ENCODE measurements at places on chromosomes 13 and 19.

DNA sequence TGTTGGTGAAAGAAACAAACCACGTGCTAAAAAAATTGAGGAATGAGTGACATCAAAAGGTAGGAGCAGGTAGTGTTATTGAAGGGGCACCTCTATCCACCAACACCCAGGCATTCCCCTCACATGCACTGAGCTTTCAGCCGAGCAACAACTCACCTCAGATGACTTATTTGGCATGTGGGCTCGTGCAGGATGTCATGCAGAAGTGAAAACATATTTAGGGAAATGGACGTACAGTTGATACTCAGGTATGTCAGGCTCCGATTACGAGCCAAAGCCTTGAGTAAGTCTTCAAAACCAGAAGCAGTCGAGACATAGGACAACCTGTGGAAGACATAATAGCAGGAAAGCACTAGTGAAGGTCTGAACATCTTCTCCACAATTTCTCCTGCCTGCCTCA is 30.4 kb downstream of the NLRP11 start:
- no peak for DNase-seq

DNA sequence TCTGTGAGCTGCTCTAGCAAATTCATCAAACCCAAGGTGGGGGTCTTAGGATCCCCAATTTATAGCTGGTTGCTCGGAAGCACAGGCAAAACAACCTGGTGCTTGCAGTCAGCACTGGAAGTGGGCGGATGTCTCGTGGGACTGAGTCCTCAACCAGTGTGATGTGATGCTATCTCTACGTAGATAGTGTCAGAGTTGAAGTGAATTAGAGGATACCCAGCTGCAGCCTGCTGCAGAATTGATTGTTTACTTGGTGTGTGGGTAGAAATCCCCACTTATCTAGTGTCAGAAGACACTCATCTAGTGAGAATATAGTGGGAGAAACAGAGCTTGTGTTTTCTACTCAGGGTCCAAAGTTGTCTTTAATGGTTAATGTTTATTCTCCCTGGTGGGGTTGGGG is 63.3 kb downstream of the CBY2 start:
- no peak for DNase-seq

- no peak for DNase-seq
Measured at GRCh38 chr13:19836472-19836871, 27.0 kb downstream of the ZMYM5 start.

- no peak for DNase-seq
Measured at GRCh38 chr19:12779162-12779993, 4.0 kb upstream of the HOOK2 start.

DNA sequence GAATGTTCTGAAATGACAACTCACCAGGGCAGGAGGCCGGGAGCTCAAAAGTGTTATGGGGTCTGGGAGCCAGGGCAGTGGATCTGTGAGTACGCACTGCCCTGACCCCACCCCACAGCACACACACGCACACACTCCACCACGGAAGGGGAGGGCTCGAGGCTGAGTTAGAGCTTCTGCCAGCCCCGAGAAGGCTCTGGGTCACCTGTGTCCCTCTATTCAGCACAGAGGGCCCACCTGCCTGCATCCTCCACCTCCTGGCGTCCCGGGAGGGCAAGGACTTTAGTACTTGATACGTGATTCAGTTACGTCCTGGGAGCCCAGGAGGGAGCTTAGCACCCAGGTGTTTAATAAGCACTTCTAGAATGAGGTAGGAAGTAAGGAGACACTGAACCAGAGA is 190.0 kb upstream of the GPR12 start:
- no peak for DNase-seq

DNA sequence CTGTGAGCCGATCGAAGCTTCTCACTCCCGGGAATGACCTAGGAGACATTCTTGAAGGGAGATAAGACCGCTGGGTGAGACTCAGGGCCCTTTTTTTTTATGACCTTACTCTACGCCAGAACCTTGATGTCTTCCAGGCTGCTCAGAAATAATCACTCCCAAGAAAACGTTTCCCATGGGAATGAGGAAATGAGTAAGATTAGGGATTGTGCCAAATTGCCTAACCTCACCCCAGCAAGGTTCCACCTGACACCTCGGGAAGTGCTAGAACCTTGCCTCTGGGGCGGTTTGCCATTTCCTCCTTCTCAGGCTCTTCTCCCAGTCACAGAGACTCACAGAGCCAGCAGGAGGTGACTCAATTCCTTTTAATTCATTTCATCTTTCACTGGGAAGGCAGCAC is 2.3 kb downstream of the SLC46A3 start:
- DNase-seq, result no peak

Data from neuronal stem cell (in vitro differentiated cells).